ENCODE measurements at places on chromosomes 6 and 20. TPM values are rescaled to one million over a fixed set of nuclear protein-coding genes. Genes with fewer than 3 reads are reported as not detected.

LHFPL5 gene
- not detected for total RNA-seq

EYA4 gene
- not detected for total RNA-seq

- no peak for DNase-seq
These were observed 16.0 kb downstream of the HFE start for GRCh38 chr6:26103141-26103769.

GRCh38 chr6:145271577-145271976, 463.7 kb downstream of the EPM2A start:
- DNase-seq = no peak

ISM1 gene
- total RNA-seq = 0.50 TPM

DNA sequence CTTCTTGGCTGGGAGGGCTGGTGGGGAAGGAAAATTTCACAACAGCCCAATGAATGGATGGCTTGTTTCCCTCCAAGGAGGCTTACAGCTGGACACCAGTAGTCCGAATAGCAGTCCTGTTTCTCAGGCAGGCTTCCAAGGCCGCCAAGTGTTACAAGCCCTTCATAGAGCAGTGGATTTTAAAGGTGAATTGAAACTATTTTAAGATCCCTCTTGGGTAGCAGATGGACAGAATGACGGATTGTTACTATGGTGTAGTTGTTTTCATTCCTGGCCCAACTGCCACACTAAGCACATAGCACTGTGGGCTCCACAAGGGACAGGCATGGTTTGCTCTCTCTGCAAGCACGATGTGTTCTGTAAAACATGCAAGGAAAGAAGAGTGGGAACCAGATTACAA, 203.3 kb upstream of the TAB2 start:
- no peak for DNase-seq

MYT1 gene
- total RNA-seq = 0.16 TPM

GINS1 gene
- 26.3 TPM for total RNA-seq

GRCh38 chr6:71349395-71349794, 60.8 kb downstream of the OGFRL1 start:
- no peak for DNase-seq

GRCh38 chr20:10357974-10358373, 76.0 kb downstream of the MKKS start:
- DNase-seq = no peak

DNA sequence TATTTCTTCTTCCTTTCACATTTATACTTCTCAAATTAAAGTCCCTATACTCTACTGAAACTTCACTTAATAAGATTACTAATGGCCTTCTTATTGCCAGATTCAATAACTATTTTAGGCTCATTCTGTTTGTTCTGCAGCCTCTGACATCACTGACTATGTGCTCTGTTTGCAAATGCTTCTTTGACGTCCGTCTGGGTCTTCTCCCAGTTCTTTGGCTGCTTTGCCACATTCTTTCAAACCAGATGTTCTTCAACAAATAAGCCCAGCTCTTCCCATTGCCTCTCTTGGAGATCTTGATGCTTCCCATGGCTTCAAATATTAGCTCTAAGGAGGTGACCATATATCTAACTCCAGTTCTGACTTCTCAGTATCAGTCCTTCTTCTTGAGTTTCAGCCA, 117.4 kb downstream of the BTBD9 start:
- no peak for DNase-seq

- DNase-seq = no peak
These were observed 3.0 kb upstream of the C4A start for GRCh38 chr6:31978831-31979230.

All from activated naive CD4-positive, alpha-beta T cell treated with anti-CD3 and anti-CD28 coated beads, Interleukin-2, amount 50 U/mL, for 72 hours (primary cell).